ENCODE measurements at places on chromosomes 4 and X. TPM values are rescaled to one million over a fixed set of nuclear protein-coding genes. Genes with fewer than 3 reads are reported as not detected.
A peak's percentile ranks its signal among the peaks of the same experiment; 100 is the strongest.

DNA sequence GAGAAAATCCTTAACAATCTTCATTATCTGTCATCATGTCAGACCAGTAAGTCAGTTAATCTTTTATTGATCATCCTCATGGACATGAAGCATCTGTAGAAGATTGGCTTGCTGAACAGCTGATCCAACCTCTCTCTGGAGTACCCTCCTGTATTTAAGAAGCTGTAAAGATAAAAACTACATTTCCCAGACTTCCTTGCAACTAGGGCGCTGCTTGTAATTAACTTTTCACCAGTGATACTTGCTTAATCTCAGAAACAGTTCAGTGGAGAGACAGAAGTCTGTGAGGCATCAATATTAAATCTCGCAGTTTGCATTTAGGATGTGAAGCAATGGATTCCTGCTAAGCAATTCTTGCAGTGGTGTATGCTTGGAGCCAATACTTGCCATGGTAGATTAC lies 36.0 kb upstream of the SMARCA5 start:
- DNase-seq, result no peak
- no peaks in the 10 kb centered on the region for H3K4me1 ChIP-seq
- H3K4me3 ChIP-seq, result no peak overlapping the region
- H3K27me3 ChIP-seq, result no peaks in the 10 kb centered on the region
- H3K36me3 ChIP-seq, result peaks cover 5% of the 10 kb centered on the region

RIPPLY1 gene
- total RNA-seq, result not detected

- peaks cover 34% of the 10 kb centered on the region for H3K27me3 ChIP-seq
- DNase-seq, result no peak
- H3K4me1 ChIP-seq, result no peaks in the 10 kb centered on the region
- H3K27ac ChIP-seq, result no peak overlapping the region
- no peak overlapping the region for H3K4me3 ChIP-seq
Observed at GRCh38 chr4:146506272-146506671, 15.5 kb downstream of the SLC10A7 start.

- no peak overlapping the region for H3K4me3 ChIP-seq
- DNase-seq, result no peak
- H3K4me1 ChIP-seq, result no peaks in the 10 kb centered on the region
- no peaks in the 10 kb centered on the region for H3K27me3 ChIP-seq
Observed at GRCh38 chr4:91513326-91513725, 790.4 kb upstream of the GRID2 start.

- peaks cover 8% of the 10 kb centered on the region for H3K4me1 ChIP-seq
- H3K27ac ChIP-seq, result peak overlapping the region; percentile 61
- H3K4me3 ChIP-seq, result no peak overlapping the region
- no peaks in the 10 kb centered on the region for H3K27me3 ChIP-seq
- DNase-seq, result peak; percentile 65
Observed at GRCh38 chrX:48472851-48473703, 2.9 kb upstream of the FTSJ1 start.

GRCh38 chr4:124854968-124855367 lies 142.4 kb upstream of the ANKRD50 start:
- H3K27ac ChIP-seq, result no peak overlapping the region
- no peak for DNase-seq
- H3K27me3 ChIP-seq, result no peaks in the 10 kb centered on the region
- H3K4me3 ChIP-seq, result no peak overlapping the region

HDX gene
- 6.7 TPM for total RNA-seq

CXCR3 gene
- not detected for total RNA-seq

GRCh38 chr4:36244257-36245082 lies at the start of gene ARAP2:
TSS of gene ARAP2 (minus strand) at chr4:36244514. CDS start at chr4:36229486, 15,028 bp downstream.
- no peaks in the 10 kb centered on the region for H3K36me3 ChIP-seq
- no peaks in the 10 kb centered on the region for H3K4me1 ChIP-seq
- H3K4me3 ChIP-seq, result peak within 1 kb of the TSS; percentile 83
- H3K27ac ChIP-seq, result no peak within 1 kb of the TSS

DNA sequence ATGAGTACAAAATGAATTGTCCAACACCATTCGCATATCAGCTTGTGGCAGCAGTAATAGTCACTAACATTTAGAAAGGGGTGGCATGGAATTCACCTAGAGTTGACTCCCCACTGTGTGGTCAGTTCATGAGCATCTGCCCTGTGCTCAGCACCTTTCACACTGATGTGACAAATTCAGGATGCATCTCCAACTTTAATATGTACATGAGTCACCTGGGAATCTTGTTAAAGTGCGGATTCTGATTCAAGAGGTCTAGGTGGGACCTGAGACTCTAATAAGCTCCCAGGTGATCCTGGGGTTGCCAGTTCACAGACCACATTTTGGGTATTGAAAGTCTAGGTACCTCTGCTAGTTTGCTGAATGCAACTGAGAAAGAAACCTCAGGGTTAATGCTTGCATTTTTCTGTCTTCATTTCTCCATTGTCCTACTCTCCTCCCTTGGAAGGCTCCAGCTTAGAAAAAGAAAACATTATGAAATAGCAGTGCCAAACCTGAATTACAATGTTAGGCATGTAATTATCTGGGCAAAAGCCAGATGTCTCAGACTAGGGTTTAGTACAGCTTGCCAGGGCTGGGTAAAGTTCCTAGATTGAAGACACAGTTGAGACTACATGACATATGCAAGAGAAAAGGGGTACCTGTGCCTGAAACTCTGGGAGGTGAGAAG lies 32.7 kb downstream of the TMSB4X start:
- H3K27me3 ChIP-seq, result no peaks in the 10 kb centered on the region
- DNase-seq, result no peak
- H3K4me1 ChIP-seq, result no peaks in the 10 kb centered on the region
- H3K4me3 ChIP-seq, result no peak overlapping the region

DNA sequence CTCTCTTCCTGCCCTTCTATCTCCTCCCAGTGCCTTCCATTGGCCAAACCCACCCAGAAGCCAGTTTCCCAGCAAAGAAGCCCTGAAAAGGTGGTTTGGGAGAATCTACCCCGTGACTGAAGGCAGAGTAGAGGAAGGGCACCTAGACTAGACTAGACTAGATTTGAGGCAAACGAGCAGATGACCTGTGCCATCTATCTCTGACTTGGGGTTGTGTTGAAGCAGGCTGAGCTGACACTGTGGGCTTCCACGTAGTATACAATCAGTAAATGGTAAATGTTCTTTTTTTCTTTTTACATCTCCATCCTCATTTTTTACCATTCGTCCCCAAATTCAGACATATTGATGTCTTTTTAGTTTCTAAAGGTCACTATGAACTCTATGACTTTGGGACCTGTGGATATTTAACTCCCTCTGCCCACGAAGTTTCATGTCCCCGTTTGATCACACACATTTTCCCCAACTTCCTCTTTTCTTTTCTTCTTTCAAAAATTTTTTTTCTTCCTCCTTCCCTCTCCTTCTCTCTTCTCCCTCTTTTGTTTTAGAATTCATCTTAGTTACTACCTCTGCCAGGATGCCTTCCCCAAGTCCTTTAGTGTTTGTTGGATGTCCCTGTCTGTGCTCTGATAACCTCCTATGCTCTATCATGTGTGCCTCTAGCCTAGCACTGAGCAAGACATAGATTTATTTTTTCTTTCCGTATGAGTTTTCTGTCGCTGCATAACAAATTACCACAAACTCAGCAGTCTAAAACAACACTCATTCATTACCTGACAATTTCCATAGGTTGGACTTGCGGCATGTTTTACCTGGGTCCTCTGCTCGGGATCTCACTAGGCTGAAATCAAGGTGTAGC lies 6.2 kb upstream of the AFF1 start:
- H3K27ac ChIP-seq, result no peak overlapping the region
- no peak overlapping the region for H3K4me3 ChIP-seq
- peaks cover 10% of the 10 kb centered on the region for H3K36me3 ChIP-seq
- H3K27me3 ChIP-seq, result no peaks in the 10 kb centered on the region
- no peak for DNase-seq

DNA sequence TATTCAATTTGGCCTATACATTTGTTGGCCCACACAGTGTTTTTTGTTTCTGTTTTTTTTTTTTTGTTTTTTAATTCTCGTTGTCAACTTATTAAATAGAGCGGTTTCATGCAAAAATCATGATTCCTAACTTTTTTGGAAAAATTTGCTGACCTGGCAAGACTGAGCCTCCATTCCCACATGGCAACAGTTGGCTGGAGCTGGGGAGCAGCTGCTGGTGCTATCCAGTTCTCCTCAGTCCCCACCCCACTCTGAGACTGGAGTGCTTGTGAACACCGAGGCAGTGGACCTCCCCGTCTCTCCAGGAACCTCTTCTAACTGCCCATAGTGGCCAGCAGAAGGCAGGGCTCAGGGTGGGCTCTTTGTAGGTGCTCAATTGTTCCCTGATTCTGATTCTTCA lies 95.7 kb upstream of the OTUD4 start:
- no peak overlapping the region for H3K27ac ChIP-seq
- DNase-seq, result no peak
- H3K4me3 ChIP-seq, result no peak overlapping the region
- no peaks in the 10 kb centered on the region for H3K4me1 ChIP-seq

- H3K27me3 ChIP-seq, result no peaks in the 10 kb centered on the region
- no peak overlapping the region for H3K4me3 ChIP-seq
- no peaks in the 10 kb centered on the region for H3K36me3 ChIP-seq
- no peak for DNase-seq
Observed at GRCh38 chr4:85414972-85415371, 60.0 kb upstream of the ARHGAP24 start.

GRCh38 chrX:151878574-151878973 lies 34.1 kb upstream of the MAGEA4 start:
- no peaks in the 10 kb centered on the region for H3K36me3 ChIP-seq
- H3K4me1 ChIP-seq, result no peaks in the 10 kb centered on the region
- H3K4me3 ChIP-seq, result no peak overlapping the region
- no peaks in the 10 kb centered on the region for H3K27me3 ChIP-seq

MAGEA12 gene
- total RNA-seq, result not detected

DNA sequence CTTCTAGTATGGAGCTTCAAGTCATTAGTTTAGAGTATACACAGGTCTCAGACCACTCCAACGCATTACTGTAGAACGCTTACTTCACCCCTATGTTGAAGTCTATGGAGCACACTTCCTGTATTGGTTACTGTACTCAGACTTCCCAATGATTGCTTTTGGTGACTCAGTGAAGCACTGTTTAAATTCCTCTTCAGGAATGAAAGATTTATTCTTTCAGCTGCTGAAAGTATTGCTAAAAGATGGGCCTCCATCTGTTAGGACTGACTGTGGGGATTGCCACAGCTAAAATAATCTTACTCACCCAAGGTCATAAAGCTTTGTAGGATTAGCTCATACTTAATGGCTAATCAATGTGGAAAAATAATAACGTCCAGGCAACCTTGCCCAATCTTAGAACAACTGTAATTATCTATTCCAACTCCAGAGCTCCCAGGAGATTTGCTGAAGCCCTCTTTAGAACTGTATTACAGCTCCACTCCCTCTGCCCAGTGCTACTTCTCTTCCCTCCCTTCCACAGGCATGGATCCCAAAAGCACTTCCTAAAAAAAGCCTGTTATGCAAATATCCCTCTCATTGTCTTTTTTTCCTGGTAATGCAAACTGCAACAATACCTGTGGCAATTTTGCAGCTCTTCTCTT lies 281.9 kb upstream of the HS3ST1 start:
- H3K27ac ChIP-seq, result no peak overlapping the region
- H3K36me3 ChIP-seq, result no peaks in the 10 kb centered on the region
- H3K27me3 ChIP-seq, result no peaks in the 10 kb centered on the region

- no peaks in the 10 kb centered on the region for H3K4me1 ChIP-seq
- no peak overlapping the region for H3K27ac ChIP-seq
- no peaks in the 10 kb centered on the region for H3K36me3 ChIP-seq
- no peak for DNase-seq
- H3K4me3 ChIP-seq, result no peak overlapping the region
- H3K27me3 ChIP-seq, result no peaks in the 10 kb centered on the region
Observed at GRCh38 chr4:89404530-89404929, 96.9 kb upstream of the GPRIN3 start.

ADH7 gene
- total RNA-seq, result not detected

DNA sequence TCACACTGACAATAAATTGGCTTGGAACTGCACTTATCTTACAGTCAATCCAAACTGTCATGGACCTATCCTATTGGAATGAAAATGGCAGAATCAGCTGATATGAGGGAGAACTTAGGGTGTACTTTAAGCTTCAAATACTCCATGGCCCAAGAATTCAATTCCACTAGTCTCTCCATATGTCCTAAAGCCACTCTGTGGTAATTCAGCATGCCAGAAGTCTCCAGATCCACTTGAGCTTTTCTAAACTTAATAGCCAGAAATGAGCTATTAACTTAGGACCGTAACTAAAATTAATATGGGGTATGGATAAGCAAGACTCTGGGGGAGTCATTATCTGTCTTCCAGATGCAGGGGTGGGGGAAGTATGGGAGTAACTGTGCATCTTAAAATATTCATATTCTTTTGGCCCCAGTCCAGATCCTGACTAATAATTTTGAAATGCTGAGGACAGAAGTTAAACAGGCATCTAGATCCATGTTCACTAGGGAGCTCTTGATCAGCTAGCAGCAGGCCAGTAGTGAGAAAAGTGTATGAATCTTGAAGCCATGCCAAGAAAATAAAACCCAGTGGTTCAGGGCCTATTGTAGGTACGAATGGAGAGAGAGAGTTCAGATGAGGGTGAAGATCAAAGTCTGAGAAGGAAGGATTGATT lies 167.6 kb downstream of the DKK2 start:
- H3K4me1 ChIP-seq, result no peaks in the 10 kb centered on the region
- no peak overlapping the region for H3K4me3 ChIP-seq
- H3K36me3 ChIP-seq, result no peaks in the 10 kb centered on the region
- H3K27me3 ChIP-seq, result no peaks in the 10 kb centered on the region
- DNase-seq, result no peak

- no peaks in the 10 kb centered on the region for H3K27me3 ChIP-seq
- H3K4me1 ChIP-seq, result no peaks in the 10 kb centered on the region
- no peaks in the 10 kb centered on the region for H3K36me3 ChIP-seq
- DNase-seq, result no peak
Observed at GRCh38 chr4:173145131-173145530, 23.5 kb upstream of the GALNT7 start.

CHM gene
- total RNA-seq, result 26.0 TPM

CXorf51B gene
- not detected for total RNA-seq

SFRP2 gene
- total RNA-seq, result 5.3 TPM

TCEAL4 gene
- 78.2 TPM for total RNA-seq

DIAPH2 gene
- 48.9 TPM for total RNA-seq

DNA sequence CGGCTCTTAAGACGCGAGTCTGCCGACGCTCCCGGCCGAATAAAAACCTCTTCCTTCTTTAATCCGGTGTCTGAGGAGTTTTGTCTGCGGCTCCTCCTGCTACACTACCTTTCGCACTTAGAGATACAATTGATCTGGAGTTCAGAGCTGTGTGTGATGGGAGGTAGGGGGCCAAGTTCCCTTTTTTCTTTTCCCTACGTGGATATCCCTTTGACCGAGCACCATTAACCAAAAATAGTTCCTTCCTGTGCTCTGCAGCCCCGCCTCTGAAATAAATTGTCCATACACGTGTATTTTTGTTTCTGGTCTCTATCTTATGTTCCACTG lies 555 bp upstream of the PGM2 start:
- no peak for DNase-seq
- H3K4me1 ChIP-seq, result peaks cover 3% of the 10 kb centered on the region
- peaks cover 8% of the 10 kb centered on the region for H3K36me3 ChIP-seq

CCDC110 gene
- 0.80 TPM for total RNA-seq

CCDC149 gene
- total RNA-seq, result 5.8 TPM

GRCh38 chrX:125404667-125405160 lies 85.0 kb downstream of the TEX13C start:
- H3K27ac ChIP-seq, result no peak overlapping the region
- H3K4me1 ChIP-seq, result no peaks in the 10 kb centered on the region
- no peaks in the 10 kb centered on the region for H3K27me3 ChIP-seq

All from endodermal cell (in vitro differentiated cells).